ENCODE measurements at places on chromosomes 4 and X. TPM values are rescaled to one million over a fixed set of nuclear protein-coding genes. Genes with fewer than 3 reads are reported as not detected.

USP17L25 gene
- total RNA-seq = not detected

DNA sequence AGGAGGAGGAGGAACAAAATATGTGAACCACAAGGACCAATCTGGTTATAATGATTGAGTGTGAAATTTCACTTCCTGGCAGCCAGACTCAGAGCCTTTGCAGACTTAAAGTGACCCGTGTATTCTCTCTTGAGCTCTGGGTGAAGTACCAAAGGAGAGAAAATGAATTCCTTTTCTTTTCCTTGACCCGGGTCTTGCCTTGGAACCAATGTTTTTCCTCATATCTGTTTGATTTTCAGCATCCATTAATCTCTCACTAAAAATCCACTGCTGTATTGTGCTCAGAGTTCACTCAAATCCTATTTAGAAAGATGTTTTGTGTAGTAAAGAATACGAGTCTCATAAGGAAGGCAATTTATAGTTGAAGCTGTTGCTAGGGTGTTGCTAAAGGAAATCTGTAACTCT, 78.3 kb upstream of the C1QTNF7 start:
- DNase-seq = no peak

- no peak for DNase-seq
These were observed 146.1 kb downstream of the DCTD start for GRCh38 chr4:182770996-182771514.

DNA sequence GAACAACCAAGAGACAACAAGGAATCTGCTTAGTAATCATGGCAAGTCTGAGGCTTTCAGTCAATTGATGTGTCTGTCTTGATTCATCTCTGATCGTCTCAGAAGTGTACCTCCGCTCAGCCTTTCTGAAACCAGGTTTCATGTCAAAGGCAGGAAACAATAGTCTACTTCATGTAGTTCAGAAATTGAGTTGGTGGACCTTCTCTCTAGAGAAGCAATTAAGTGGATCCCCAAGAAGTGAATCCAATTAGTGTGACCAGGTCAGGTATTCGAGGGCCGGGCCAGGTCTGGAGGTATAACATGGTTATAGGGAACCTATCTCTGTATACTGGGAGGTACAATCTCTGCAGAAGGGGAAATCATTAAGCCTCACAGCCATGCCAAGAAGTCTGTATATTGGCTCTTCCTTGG, 32.0 kb downstream of the DAPP1 start:
- DNase-seq = no peak
